ENCODE measurements at places on chromosomes 6 and 20. TPM values are rescaled to one million over a fixed set of nuclear protein-coding genes. Genes with fewer than 3 reads are reported as not detected.

The RSPO3 gene
- total RNA-seq: 30.1 TPM

The PRDM1 gene
- total RNA-seq: 1.9 TPM

The VNN1 gene
- not detected for total RNA-seq

The TINAG gene
- not detected for total RNA-seq

The SLC25A27 gene
- 33.8 TPM for total RNA-seq

The TULP4 gene
- total RNA-seq: 135 TPM

The MBOAT1 gene
- 24.6 TPM for total RNA-seq

The EYA4 gene
- total RNA-seq: 21.4 TPM

The HFE gene
- 8.3 TPM for total RNA-seq

The PSORS1C1 gene
- total RNA-seq: 1.1 TPM

The TUBB gene
- total RNA-seq: 1,094 TPM

The PKIB gene
- total RNA-seq: 44.7 TPM

The RPS6KA2 gene
- total RNA-seq: 12.0 TPM

The SLX4IP gene
- 11.2 TPM for total RNA-seq

The CDC40 gene
- total RNA-seq: 22.9 TPM

The NKAPL gene
- not detected for total RNA-seq

The SLC52A3 gene
- 0.25 TPM for total RNA-seq

The UBE2C gene
- total RNA-seq: 48.1 TPM

The HCRTR2 gene
- total RNA-seq: 0.18 TPM

The C20orf144 gene
- total RNA-seq: 0.09 TPM

The WASF1 gene
- total RNA-seq: 73.0 TPM

The FOXO3 gene
- 57.9 TPM for total RNA-seq

The POPDC3 gene
- total RNA-seq: 10.1 TPM

The RAB44 gene
- total RNA-seq: not detected

The CCM2L gene
- 0.16 TPM for total RNA-seq

The BPI gene
- total RNA-seq: not detected

The PGC gene
- total RNA-seq: not detected

The TRIM31 gene
- total RNA-seq: not detected

The CD83 gene
- 7.2 TPM for total RNA-seq

The PPP1R14C gene
- total RNA-seq: 0.38 TPM

The OGFR gene
- 56.5 TPM for total RNA-seq

The FOXC1 gene
- 52.2 TPM for total RNA-seq

The EPHA7 gene
- 12.4 TPM for total RNA-seq

The LAMA5 gene
- total RNA-seq: 618 TPM

The RAMACL gene
- 0.79 TPM for total RNA-seq

The C6orf15 gene
- not detected for total RNA-seq

The RIPPLY2 gene
- total RNA-seq: not detected

The OR2H1 gene
- not detected for total RNA-seq

The MDFI gene
- 148 TPM for total RNA-seq

The CENPQ gene
- total RNA-seq: 5.9 TPM

The CEP57L1 gene
- total RNA-seq: 20.7 TPM

The TRIM40 gene
- total RNA-seq: not detected

The KCNQ2 gene
- 11.8 TPM for total RNA-seq

The SNAI1 gene
- total RNA-seq: 9.7 TPM

The PLG gene
- total RNA-seq: 0.22 TPM

The CARMIL1 gene
- 14.2 TPM for total RNA-seq

The ITCH gene
- total RNA-seq: 60.2 TPM

The SIRPG gene
- total RNA-seq: not detected

Data from mesothelial cell of epicardium (in vitro differentiated cells).